Activated B cell treated with CpG ODN at 0.5 μM for 24 hours (primary cell): ENCODE measurements at places on chromosomes 1 and 21. TPM values are rescaled to one million over a fixed set of nuclear protein-coding genes. Genes with fewer than 3 reads are reported as not detected.

DNA sequence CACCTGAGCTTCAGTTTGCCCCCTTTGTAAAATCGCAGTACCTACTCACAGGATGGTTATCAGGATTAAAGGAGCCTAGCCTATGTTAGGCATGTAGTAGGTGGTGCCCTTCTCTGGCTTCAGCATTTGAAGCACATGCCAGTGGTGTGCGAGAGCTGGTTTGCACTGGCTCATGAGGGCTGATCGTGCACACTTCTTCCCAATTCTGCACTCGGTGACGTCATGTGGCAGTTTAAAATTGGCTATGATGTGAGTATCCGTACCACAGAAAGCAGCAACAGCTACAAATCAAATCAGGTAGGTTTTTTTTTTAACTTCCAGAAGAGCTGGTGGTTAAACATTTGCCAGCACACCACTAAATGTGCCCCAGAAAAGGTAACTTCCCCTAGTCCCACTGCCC is 13.5 kb downstream of the FOXO6 start:
- no peak for DNase-seq

- no peak for DNase-seq
These were observed 15.6 kb upstream of the IL10 start for GRCh38 chr1:206787891-206788290.

Gene HSD3B1
- total RNA-seq = not detected in 2 replicates

DNA sequence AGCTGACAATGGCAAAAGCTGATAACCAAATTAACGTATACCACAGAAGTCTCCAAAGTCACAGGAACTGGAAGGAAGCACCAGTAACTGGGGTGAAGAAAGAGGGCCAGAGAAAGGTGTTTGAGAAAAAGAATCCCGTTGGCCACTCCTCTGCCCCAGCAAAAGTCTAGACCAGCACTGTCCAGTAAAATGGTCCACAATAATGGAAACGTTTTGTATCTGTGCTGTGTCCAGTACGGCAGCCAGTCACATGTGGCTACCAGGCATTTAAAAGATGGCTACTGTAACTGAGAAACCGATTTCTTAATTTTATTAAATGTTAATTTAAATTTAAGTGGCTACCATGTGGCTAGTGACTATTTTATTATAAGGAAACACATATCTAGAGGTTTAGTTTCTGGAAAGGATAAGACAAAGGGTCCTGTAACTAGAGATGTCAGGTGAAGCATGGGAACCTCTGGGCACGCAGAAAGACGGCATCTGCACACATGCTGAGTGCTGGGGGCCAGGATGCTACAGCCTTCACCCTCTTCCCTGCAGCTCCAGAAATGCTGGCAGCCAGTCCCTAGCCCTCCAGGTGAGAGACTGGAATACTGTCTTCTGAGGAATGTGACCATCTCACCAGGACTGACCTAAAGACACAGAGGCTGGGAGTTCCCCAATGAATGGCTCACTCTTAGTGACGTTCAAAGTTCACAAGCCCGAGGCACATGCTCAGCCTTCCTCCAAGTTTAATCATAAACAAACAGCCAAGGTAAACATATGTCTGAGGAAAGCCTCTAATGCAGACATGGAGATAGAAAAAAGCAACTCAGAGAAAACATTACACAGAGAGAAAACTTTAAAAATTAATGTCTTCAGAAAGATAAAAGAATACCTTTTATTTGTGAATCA is 50.7 kb downstream of the JAK1 start:
- DNase-seq = no peak

Gene IARS2
- total RNA-seq = 39.8 and 41.9 TPM in 2 replicates

GRCh38 chr21:44684077-44684476 is 2.1 kb upstream of the KRTAP12-1 start:
- DNase-seq = no peak

DNA sequence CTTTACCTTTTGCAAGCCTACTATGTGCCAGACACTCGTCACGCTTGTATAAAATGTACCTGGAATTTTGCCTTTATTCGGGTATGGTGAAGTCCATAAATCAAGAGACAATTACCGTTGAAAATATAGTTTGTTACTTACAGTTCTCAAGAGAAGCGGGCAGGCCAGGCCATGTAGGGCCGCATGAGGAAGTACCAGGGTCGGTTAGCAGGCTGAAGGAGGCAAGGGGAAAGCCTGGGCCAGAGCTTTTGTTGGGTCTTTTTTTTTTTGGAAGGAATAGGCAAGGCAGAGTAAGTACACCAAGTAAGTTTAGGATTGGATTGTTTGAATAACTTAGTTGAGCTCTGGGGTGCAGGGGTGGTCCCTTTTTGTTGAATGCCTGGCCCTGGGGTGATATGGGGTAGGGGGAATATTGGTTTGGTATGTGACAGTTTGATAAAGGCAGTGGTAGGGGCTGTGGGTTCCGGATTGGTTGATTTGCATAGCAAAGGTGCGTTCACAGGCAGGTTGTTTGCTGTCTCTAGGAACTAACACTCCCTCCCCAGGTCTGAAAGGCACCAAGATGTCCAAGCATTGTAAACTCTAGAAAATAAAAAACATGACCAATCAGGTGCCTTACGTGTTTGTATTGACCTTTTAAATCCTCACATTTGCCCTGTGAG is 80.7 kb downstream of the KAZN start:
- DNase-seq = no peak

Gene DYRK3
- total RNA-seq = 0.33 and 0.37 TPM in 2 replicates

DNA sequence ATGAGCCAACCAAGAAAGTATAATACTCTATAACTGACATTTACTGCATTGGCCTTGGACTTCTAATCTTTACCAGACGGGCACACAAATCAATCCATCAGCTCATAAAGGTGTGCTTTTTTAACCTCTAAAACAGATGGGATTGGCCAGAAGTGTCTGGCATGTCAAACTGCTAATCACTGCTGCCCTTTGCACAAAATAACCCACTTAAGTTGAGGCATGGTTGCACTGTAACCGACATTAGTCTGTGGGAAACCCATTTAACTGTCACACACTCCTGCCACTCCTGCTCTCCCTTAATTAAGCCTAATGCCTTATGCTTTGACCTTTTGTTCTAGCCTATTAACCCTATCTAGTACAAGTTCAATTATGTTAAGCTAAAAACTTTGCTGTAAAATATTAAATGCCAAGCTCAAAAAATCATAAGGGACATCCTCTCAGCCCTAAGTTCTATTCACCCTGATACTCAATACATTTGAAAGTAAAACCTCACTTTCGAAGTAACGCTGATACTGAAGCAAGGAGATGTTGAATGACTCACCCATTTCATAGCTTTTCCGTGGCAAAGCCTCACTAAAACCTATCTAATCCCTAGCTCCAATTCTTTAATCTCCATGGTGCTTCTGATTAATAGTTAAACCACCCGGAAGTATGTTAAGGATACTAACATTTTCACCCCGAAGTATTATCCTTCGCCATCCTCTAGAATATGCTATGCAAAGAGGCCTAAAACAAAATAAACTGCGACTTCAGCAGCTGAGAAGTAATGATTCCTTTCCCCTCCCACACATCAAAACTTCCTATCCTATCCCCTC is 12.9 kb downstream of the NRIP1 start:
- DNase-seq = no peak

DNA sequence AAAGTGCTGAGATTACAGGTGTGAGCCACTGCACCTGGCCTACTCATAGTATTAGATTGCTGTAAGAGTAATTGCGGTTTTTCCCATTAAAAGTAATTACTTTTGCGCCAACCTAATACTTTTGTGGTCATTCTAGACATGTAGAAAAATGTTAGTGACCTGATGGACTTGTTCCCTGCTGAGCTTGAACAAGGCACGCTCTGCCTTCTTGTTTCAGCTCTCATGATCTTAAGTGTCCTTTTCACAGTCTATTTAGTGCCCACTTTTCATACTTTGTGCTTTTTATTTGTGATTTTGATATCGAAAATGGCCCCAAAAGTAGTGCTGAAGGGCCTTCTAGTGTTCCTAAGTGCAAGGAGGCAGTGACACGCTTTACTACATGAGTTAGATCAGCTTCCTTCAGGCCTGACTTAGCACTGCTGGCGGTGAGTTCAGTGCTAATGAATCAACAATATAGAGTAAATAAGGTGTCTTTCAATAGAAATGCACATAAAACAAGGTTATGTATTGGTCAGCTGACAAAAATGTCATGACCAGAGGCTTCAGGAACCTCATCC is 5.6 kb upstream of the RD3 start:
- DNase-seq = no peak

DNA sequence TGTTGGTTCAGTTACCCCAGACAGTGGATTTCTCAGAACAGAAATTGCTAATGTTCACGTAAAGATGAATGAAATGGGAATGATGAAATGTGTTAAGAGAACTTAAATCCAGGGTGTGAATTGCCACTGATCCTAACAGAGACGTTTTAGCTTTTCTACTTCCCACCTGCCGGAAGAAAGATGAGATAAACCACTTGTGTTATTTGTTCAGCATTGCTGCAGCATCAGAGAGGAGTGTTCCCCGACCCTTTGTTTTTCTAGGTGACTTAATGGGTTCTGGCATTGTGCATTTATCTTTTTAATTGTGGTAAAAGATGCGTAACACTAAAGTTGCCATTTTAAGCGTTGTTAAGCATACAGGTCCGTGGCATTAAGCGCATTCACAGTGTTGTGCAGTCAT is 122.3 kb downstream of the GALNT2 start:
- DNase-seq = no peak

Gene CACNA1E
- 0.37 and 0.91 TPM in 2 replicates for total RNA-seq

Gene NBPF6
- total RNA-seq = not detected in 2 replicates

- no peak for DNase-seq
These were observed 6.2 kb downstream of the ZNF326 start for GRCh38 chr1:90000934-90001676.

- no peak for DNase-seq
These were observed 48.2 kb upstream of the TNFSF4 start for GRCh38 chr1:173255214-173255813.

DNA sequence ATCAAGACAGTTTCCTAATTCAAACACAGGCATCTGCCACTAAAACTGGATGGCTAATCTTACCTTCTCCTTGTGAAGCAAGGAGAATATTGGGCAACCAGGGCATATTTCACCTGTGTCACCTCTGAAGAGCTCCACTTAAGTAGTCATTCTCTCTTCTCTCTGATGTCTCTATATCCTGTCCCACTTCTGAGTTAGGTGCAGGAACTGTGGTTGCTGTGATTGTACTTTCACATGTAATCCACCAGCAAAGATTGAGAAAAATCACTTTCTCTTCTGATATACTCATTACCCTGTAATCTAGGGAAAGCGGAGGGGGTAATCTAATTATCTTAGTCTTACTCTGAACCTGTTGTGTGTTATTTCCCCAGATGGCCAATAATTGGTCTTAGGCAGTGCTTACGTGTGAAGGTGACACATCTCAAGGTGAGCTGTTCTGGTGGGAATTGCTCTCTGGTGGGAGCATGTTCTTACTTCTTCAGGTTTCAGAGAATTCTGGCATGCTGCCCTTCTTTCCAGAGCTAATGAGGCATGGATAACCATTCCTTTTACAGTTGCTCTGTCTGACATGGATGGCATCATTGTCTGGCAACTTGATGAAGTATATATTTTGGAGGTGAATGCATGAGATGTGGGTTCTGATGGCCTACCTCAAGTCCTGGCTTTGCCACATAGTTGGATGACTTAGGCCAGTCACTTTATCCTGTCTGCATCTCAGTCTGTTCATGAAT is 12.0 kb downstream of the XCL2 start:
- DNase-seq = no peak

- no peak for DNase-seq
These were observed 9.4 kb upstream of the SAMD11 start for GRCh38 chr1:914131-914890.

Gene S100A7
- total RNA-seq = not detected in 2 replicates

DNA sequence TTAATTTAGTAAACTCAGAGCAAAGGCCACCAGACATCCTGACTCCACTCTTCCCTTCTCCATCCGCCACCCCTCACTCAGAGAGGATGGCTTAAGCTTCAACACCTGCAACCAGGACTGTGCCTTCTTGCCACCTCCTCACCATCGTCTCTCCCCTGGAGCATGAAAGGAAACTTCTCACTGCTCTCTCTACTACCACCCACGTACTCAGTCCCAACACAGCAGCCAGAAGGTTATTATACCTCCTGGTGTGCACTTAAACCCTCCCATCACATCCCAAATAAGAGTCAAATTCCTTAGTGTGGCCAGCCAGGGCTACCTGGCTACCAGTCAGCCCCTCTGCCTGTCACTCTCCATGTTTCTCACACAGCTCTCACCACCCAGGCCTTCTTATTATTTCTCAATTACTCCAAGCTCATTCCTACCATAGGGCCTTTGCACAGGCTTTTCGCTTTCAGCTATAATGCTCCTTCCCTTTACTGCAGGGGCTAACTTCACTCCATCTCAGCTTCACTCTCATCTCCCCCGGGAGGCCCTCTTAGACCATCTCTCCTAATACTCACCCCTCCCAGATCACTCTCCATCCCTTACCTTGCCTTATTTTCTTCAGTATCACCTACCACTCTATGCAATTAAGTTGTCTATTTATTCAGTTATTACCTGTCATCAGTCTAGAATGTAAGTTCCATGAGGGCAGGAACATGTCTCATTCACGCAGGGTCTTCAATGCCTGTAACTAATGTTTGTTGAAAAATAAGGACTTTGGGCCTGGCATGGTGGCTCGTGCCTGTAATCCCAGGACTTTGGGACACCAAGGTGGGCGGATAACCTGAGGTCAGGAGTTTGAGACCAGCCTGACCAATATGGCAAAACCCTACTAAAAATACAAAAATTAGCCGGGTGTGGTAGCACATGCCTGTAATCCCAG is 137.5 kb downstream of the TOMM20 start:
- no peak for DNase-seq

DNA sequence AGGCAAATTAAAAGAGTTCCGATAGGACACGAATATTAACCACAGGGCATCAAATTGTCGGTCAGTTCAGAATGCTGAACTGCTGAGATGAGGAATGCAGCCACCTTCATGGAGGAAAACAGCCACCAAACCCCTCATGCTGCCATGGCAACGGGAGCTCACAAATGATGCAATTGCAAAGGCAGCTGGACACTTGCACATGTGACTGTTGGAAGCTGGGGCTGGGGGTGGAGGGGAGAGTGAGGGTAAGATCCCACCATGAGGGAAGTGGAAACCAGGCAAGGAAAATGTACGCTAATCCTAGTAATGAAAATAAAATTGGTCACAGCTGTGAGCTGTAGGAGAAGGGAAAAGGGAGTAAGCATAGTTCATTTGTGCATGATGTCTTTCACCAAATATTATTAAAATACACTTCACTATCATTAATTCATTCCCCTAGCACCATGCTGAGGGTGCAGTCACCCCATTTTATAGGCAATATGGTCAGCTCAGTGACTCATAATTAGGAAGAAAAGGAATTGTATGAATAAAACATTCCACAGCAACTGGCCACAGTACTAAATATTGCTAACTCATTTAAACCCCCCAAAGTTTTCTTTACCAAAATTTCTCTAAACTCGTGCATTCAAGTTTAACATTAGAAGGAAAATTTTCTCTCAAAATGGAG is 15.3 kb downstream of the BECN2 start:
- no peak for DNase-seq

DNA sequence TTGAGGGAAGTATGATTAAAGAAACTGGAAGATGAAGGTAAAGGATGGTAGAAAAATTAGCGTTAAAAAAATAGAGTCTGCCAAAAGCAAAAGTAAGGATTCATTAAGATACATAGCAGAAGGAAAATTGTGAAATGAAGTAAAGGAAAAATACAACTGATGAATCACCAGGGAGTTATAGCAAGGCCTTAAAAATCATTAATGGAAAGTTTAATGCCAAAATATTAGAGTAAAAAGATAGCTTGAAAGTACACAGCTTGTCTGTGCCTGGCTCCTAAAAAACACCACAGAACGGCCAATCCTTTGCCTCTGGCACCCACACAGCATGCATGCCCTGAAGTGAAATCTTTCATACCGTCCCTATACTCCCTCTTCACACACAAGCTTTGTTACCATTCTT is 66.9 kb upstream of the APOBEC4 start:
- no peak for DNase-seq

- no peak for DNase-seq
These were observed 86.8 kb upstream of the VAV3 start for GRCh38 chr1:108051631-108052377.
